Cortex of kidney (tissue), 1 donor: ENCODE measurements at places on chromosomes 4 and X.

GRCh38 chr4:16717266-16717970 lies 181.0 kb downstream of the LDB2 start:
- no peak for DNase-seq

GRCh38 chr4:2785613-2786012 lies 7.3 kb upstream of the SH3BP2 start:
- DNase-seq = no peak

DNA sequence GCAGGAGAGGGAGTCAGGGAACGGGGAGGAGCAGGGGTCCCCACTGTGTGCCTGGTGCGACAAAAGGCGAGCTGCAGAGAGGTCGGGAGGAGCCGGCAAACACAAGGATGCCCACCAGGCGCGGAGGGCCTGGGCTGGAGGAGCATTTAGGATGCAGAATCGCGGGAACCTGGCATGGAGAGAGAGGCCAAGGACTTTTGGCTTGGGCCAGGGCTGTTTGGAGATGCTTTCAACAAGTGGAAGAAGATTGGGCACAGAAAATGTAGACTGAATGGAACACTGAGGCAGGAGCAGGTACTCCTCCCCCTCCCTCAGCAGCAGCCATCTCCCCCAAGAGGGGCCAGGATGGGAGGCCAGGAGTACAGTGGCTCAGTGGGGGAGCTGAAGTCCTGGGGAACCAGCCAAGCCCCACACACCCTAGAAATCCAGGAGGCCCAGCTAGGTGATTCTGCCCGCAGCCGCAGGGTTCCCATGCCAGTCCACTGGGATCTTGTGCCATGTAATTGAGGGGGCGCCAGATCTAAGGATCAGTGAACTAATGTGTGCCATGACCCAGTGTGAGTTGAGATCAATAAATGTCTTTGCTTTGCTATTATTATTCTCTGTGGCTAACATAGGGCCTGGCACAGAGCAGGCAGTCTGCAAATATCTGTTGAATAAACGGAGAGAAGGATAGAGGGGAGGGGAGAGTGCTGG lies 1.1 kb upstream of the ABLIM2 start:
- no peak for DNase-seq

DNA sequence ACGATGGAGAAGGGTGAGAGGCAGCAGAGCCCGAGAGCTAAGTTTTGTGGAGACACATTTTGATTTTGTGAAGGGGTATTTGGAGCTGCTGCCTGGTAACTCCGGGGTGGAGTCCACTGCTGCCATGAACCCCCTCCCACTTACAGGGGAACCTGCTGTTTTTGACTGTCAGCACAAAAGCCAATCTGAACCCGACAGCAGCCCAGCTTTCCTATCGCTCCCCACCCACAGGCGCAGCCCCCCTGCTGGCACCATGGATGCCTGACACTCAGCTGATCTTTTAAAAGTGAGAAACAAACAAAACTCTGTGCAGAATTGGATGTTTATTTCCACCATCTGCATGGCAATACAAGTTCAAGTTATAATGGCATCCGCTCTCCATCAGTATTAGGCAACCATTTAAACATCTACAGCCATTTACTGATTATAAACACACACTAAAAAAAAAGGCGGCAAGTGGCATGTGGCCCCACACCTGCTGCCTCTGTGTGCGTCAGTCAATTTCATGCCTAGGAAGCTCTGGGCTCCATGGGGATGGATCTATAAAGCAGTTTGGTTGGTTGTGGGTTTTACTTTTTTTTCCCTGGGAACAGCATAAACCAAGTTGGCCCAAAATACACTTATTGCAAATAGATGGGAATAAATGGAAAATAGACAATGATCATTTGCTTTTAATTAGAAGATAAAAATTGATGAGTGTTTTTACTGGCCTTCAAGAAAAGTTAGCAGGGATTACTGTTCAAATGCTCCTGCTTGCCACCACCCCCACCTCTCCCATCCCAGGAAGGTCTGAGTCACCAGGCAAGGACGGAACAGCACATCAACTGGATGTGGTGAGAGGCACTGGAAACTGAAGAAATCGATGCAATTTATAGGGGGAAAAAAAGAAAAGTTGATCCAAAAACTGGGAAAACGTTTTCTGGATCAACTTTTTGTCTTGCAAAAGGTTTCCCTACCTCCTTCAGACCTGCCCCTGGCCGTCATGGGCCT lies 46.0 kb downstream of the SEPSECS start:
- DNase-seq = no peak

- no peak for DNase-seq
Measured at GRCh38 chr4:180028682-180029081, 2214.5 kb upstream of the TENM3 start.

- no peak for DNase-seq
Measured at GRCh38 chr4:79134767-79135166, 191.1 kb downstream of the NAA11 start.

- DNase-seq = no peak
Measured at GRCh38 chr4:2415881-2416563, 2.4 kb downstream of the ZFYVE28 start.

- no peak for DNase-seq
Measured at GRCh38 chrX:68846536-68846935, 17.7 kb downstream of the EFNB1 start.

DNA sequence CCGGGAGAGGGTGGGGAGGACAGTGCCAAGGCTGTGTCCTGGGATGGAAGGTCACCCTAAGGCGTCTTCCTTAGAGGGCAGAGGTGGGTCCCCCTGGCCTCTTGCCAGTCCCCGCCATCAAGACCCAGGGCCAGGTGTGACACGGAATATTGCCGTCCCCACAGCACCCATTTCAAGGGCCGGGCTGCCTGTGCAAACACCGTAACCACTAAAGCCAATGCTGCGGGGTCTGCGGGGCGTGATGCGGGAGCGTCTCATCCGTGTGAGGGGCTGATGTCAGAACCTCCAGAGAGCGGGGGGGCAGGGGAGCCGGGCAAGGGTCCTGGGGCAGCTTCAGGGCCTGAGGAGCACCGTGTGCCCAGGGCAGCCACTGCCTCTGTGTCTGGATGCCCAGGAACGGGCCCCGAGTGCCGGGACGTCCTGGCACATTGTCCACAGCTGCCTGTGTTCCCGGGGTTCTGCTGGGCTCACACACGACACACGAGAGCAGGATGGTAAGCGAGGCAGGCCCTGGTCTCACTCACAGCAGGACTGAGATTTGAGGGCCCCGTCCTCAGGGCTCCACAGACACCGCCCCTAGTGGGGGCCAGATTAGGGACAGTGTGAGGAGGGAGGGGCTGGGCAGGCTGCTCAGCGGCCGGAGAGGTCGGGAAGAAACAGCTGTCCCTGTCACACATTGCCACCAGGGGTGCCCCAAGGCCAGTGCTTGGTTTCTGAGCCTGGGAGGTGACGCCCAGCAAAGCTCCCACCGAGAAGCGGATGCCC lies 29.2 kb downstream of the NKX1-1 start:
- no peak for DNase-seq

GRCh38 chrX:3699821-3700381 lies 13.5 kb downstream of the PRKX start:
- DNase-seq = no peak

GRCh38 chrX:133726211-133726630 lies 259.2 kb downstream of the GPC3 start:
- DNase-seq = no peak

- DNase-seq = no peak
Measured at GRCh38 chrX:136909119-136909705, 28.7 kb upstream of the RBMX start.

GRCh38 chr4:14856934-14857235 lies 145.4 kb upstream of the CPEB2 start:
- no peak for DNase-seq

DNA sequence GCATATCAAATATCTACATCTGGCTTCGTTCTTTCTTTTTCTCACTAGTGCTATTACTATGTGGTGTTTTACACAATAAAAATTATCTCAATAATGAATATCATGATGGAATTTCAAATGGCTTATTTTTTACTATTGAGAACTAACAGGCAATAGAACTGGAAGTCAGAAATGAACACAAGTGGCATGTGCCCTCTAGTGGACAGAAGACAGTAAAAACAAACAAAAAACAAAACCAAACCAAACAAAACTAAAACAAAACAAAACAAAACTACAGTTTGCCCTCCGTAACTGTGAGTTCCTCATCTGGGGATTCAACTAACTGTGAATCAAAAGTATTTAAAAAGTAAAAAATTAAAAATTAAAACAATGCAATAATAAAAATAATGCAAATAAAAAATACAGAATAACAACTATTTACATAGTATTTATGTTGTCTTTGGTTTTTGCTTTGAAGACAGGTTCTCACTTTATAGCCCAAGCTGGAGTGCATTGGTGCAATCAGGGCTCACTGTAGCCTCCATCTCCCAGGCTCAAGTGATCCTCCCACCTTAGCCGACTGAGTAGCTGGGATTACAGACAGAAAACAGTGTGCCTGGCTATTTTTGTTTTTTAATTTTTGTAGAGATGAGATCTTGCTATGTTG lies 195.6 kb upstream of the TACR3 start:
- DNase-seq = no peak

DNA sequence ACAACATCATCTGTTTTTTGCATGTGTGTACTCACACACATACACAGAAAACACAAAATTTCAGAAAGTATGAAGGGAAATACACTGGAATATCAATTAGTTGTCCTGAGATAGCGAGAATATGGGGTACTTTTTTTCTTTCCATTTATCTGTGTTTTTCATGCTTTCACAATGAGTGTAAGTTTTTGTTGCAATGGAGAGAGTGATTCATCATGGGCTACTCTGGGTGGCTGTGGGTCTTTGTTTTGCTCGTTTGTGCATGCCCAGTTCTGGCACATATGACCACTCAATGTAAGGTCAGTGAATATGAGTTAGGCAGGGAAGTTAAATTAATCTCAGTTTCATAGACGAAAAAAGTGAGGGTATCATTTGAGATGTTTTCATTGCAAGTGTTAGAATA lies 26.9 kb downstream of the XK start:
- DNase-seq = no peak

- DNase-seq = no peak
Measured at GRCh38 chr4:19492606-19493005, 759.1 kb upstream of the SLIT2 start.

GRCh38 chr4:76449362-76449767 lies 14.3 kb downstream of the SHROOM3 start:
- no peak for DNase-seq

- DNase-seq = no peak
Measured at GRCh38 chr4:83917572-83917971, 381.7 kb downstream of the GPAT3 start.

- no peak for DNase-seq
Measured at GRCh38 chr4:55132775-55133174, 7.4 kb upstream of the KDR start.

DNA sequence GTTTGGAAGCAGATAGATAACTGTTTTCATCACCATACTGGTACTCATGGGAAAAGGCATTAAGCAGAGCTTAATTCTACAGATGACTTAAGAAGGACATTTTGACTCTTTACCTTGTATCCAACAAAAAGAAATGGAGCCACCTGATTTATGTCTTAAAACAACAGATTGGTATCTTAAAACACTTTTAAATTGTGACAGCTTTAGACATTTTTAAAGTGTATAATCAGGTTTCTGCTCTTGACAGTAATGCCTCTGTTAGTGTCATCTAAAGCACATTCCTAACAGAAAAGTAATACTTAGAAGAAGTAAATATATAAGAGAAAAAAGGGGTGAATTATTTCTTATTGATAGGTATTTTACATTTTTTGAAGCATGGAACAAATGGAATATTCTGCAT lies 55.9 kb downstream of the SPATA4 start:
- no peak for DNase-seq

DNA sequence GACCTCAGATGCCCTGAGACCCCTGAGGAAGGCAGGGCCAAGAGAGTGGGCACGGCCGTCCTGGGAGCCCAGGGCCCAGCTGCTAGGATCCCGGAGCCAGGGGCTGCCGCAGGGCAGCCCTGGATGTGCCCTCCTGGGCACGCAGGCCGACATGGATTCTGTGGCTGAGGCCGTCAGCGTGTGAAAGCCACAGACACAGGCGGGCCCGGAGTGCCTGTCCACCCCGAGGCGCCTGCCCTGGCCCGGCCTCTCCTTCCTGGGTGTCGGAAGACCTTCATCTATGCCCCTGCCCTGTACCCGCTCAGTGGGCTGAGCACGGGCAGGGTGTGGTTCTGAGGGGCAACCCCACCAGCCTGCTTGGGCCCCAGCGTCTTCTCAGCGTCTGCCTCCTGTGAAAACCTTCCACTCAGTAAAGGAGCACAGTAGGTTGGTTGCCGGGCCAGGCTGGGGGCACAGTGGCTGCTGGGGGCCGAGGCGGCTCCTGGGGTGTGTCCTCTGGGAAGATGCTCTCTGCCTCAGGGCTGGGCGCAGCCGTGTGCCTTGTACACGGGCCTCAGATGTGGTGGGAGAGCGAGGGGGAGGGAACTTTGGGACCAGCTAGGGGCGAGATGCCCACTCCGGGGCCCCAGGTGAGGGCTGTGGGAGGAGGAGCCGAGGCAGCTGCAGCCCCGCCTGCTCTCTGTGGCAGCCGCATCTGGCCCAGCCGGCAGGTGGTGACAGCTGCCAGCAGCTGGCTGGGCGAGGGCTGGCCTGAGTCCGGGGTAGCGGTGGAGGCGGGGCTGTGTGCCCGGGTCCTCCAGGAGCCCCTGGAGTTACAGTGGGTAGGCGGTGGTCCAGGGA lies 20.8 kb downstream of the FGFRL1 start:
- DNase-seq = no peak

DNA sequence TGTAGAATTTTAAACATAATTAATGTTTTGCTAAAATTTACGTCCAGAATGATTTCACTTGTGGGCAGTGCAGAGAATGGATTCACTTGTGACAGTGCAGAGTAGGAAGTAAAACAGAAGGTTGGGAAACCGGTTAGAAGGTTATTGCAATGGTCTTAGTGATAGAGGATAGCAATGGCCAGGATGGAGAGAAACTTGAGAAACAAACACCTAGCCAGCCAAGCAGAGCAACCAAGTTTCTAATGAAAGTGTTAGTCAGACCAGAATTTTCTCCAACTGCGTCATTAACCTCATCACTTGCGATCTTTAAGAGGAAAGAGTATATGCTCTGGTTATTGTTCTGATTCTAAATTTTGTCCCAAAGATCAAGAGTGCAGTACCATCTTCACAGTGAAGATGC lies 50.0 kb upstream of the TBC1D9 start:
- no peak for DNase-seq

DNA sequence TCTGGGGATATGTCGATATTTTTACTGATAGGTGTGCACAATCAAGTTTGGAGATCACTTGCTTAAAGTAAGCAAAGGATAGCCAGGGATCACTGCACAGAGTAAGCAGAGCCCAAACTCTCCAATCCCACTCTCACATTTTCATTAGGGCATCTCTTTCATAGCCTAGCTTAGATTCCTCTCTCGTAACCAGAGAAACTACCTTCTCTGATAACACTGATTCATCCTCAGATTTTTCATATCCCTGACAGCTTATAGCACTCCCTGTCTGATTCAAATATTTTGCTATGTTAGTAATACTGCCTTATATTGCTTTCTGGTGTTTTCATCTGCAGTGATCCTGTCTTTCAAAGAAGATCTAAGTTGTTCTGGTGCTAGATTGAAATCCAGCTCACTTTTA lies 123.7 kb downstream of the CBLL2 start:
- DNase-seq = no peak

GRCh38 chrX:110853610-110854009 lies 58.0 kb upstream of the CHRDL1 start:
- no peak for DNase-seq
